ENCODE measurements at places on chromosomes 6 and 20. TPM values are rescaled to one million over a fixed set of nuclear protein-coding genes. Genes with fewer than 3 reads are reported as not detected.
A peak's percentile ranks its signal among the peaks of the same experiment; 100 is the strongest.

DNA sequence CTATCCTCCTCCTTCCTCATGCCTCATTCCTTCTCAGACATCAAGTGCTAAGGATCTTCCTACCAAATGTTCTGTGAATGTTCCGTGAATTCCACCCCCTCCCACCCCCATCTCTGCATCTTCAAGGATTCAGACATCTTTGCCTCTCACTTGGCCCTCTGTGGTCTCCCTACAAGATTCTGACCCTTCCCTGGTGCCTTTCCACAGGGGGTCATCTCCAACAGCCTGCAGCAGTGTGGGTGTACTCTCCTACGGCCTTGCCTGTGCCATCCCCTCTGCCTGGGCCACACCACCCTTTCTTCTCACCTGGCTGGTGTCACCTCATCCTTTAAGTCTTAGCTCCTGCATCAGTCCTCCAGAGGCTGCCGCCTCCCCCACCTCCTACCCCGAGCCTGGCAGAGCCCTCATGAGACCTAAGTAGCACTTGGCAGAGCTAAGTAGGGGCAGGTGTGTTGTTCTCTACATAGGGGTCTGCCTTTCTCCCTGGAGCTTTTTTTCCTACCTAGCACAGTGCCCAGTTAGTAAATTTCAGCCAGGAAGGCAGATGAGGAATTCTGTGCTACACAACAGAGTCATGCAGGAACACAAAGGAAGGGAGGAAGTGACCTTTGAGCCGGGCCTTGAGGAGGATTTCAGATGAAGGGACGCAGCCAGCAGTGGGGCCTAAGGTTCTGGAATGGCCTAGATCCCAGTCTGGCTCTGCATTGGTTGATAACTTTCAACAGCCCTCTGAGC is 43.1 kb downstream of the TM9SF4 start:
- DNase-seq, result no peak

DNA sequence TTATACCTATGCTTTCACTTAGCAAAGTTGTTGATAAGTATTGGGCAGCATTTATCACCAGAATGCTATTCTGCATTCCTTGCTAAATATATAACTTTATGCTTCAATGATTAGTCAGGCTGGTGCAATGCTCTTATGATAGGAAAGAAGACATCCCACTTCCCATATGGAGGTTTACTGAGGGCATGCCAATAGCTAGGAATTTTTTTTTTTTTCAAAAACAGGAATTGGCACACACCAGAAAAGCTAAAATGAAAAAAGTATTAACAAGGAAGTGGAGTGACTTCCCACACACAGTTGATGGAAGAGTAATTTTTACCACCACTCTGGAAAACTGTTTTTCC is 90.8 kb downstream of the FRK start:
- DNase-seq, result no peak

DNA sequence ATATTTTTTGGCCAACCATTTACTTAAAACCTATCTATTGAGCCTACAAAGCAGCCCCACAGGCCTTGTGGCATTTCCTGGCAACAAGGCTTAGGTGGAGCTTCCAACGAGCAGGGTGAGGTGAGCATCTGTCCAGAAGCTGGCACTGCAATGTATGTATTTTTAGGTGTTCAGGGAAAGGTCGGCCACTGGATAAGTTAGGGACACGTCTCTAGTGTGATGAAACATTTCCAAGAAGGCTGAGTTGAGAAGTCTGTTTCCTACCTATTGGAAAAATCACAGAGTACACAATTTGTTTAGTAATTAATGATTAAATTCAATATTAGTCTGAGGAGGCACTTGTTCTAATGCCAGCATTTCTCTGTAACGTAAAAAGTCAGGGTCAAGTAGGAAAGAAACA is 17.8 kb upstream of the RCAN2 start:
- no peak for DNase-seq

The SRXN1 gene
- total RNA-seq, result 181 TPM

DNA sequence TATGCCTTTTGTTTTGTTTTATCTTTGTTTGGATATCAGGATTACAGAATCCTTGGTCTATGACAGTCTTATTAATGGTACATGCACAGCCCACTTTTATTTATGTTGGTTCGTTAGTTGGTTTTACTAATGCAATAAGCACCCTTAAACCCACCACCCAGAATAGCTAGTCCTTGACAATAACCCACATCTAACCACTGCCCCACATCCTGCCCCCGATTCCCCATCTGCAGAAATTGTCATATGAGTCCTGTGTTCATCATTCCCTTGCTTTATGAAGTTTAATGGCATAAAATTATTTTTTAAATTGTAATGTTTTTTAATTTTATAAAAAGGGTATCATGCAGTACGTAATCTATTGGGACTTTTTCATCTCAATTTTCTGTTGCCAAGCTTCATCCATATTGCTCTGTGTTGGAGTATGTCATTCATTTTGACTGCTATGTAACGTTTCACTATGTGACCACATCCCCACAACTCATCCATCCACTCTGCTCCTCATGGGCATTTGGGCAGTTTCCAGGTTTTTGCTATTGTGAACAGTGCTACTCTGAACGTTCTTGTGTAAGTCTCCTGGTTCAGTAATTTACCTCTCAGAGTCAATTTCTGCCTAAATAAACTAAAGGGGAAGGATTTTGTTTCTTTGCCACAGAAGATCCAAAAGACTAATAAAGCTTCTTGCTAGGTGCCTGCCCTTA is 150.4 kb downstream of the MRPL14 start:
- DNase-seq, result peak; percentile 57

The KCNQ2 gene
- not detected for total RNA-seq

DNA sequence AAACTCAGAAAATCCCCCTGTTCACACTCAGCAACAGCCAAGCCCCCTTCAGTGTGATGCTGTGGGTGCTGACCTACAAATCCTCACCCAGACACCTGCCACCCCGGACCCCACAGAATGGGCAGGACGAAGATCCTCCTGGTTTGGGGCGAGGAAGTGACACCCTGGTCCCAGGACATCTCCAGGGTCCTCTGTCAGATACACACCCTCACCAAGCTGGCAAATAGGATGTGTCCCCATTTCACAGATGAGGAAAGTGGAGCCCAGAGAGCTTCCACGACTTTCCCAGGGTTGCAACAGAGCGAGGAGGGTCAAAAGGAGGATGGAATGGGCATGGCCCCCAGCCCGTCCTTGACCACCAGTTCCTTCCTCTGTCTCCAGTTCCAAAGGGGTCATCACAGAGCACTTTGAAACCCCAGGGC is 92.0 kb upstream of the AFDN start:
- no peak for DNase-seq

DNA sequence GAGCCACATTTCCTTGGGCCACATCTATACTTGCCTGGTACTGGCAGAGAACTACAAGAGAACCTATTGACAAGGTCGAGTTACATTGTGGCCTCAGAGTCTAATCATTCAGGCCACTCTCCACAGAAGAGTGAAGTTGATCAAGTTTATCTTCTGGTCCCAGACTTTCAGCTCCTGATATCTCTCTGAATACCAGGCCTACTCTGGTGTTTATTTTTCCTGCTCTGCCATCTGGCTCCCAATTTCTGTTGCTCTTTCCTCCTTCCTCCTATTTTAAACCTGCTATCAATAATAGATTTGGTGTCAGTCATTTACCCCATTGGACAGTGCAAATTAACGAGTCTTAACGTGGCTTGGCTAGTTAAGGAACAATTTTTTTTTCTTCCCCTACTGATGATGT is 46.6 kb downstream of the SCGN start:
- no peak for DNase-seq

- no peak for DNase-seq
These were observed 161.5 kb upstream of the THBS2 start for GRCh38 chr6:169415179-169415578.

- no peak for DNase-seq
These were observed 15.8 kb downstream of the MAN1A1 start for GRCh38 chr6:119333707-119334295.

The BFSP1 gene
- total RNA-seq, result 8.7 TPM

The HBS1L gene
- total RNA-seq, result 52.8 TPM

GRCh38 chr6:84065693-84066290 is 32.2 kb downstream of the MRAP2 start:
- DNase-seq, result no peak

GRCh38 chr20:17928211-17928611 is 40.4 kb downstream of the SNX5 start:
- no peak for DNase-seq

- no peak for DNase-seq
These were observed 93.7 kb downstream of the NRSN1 start for GRCh38 chr6:24219670-24220069.

The SLC22A3 gene
- total RNA-seq, result 0.67 TPM

The COX4I2 gene
- 3.8 TPM for total RNA-seq

The BNIP5 gene
- not detected for total RNA-seq

GRCh38 chr20:58646703-58647102 is 4.4 kb upstream of the STX16 start:
- DNase-seq, result no peak

GRCh38 chr20:37901654-37902503 is 1.0 kb upstream of the VSTM2L start:
- peak; percentile 38 for DNase-seq

DNA sequence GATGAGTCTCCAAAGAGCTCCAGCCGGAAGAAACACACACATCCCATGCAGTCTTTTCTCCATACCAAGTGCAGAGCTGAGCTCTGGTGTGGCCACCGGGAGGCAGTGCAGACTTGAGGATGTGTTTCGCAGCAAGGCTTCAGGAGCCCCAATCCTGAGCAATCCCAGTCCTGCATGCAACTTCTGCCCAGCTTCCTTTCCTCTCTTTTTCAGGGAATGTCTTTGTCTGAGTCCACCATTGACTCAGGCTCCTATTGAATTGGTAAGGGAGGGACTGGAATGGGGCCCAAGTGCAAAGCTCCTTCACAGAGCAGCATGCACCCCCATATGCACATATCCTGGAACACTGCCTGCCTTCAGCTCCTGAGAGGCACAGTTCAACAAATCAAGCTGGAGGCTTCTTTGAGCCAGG is 50.5 kb upstream of the ASIP start:
- DNase-seq, result peak; percentile 79

- peak; percentile 50 for DNase-seq
These were observed 173.4 kb downstream of the PLCB1 start for GRCh38 chr20:8305449-8305978.

- no peak for DNase-seq
These were observed 18.7 kb upstream of the MEI4 start for GRCh38 chr6:77633993-77634715.

GRCh38 chr6:3117912-3118352 is 579 bp upstream of the BPHL start:
- no peak for DNase-seq

- peak; percentile 20 for DNase-seq
These were observed 840 bp downstream of the PPP1R3D start for GRCh38 chr20:59939052-59939878.

DNA sequence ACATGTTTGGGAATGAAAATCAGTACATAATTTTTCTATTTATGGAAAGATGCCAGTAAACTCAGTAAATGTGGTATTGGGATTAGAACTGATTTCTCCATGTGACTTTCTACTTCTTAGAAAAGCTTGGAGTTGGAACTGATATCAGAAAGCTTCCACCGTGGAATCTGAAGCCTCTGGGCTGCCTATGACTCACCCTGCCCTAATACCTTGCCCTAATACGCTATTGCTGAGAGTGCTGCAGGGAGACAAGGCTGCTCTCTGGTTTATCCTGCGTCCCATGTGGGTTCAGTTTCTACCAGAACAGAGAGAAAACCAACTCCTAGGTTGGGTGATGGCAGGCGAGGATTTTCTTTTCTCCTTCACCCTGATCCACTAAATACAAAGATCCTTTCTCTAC is 3.3 kb upstream of the STMND1 start:
- DNase-seq, result no peak

DNA sequence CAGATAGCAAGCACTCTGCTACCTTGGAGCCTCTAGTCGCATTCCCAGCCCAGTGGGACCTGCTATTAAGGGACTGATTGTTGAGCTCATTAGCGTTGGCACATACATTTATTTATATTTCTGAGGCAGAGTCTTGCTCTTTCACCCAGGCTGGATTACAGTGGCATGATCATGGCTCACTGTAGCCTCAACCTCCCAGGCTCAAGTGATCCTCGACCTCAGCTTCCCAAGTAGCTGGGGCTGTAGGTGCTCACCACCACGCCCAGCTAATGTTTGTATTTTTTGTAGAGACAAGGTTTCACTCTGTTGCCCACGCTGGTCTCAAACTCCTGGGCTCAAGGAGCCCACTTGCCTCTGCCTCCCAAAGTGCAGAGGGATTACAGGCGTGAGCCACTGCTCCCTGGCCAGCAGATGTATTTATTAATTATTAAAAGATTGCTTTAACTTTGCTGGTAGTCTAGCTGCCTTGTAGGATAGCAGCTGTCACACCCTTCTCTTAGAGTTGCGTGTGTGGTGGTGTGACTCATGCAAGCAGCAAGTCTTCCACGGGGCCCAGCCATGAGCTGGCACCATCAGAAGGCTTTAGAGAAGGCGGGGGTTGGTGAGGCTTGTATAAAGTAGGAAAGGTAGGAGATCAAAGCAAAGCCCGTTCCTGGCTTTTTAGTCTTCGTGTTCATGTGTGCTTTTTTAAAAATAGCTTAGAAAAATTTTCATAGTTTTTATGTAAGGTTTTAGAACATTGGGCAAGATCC is 16.5 kb downstream of the ACTR5 start:
- DNase-seq, result no peak

GRCh38 chr6:30744054-30744805 is at the start of gene IER3:
TSS of gene IER3 (minus strand) at chr6:30744547. CDS start at chr6:30744518, 29 bp downstream.
- DNase-seq, result peak; percentile 86

GRCh38 chr20:8389381-8390036 is 257.4 kb downstream of the PLCB1 start:
- DNase-seq, result peak; percentile 7

The RGS17 gene
- 1.8 TPM for total RNA-seq

- DNase-seq, result no peak
These were observed 169.5 kb upstream of the LAMA2 start for GRCh38 chr6:128713461-128713860.

DNA sequence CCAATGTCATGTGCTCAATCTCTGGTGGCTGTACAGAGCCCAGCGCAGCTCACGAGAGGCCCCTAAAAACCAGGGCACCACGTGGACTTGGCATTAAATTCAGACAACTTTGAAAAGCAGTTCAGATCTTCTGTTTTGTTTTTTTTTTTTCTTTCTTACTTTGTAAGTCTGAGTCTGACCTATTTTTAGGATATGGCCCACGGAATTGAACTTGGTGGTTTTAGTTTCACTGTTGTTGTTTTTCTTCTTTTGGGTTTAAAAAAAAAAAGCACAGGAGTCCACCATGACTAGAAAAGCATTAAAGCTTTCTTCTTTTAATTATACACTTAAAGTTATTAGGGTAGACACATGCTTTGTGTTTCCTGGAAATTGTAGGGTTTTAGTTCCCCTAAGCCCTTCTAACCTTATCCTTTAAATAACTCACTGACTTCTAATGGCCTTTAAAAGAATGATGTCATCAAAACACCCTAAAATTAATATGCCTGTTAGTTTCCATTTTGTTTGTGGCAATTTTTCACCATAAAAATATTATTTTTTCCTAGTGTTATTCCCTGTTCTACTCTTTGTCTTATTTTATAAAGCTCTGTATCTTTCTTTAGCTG is 48.5 kb upstream of the CCN2 start:
- no peak for DNase-seq

- no peak for DNase-seq
These were observed 113.4 kb downstream of the EYA2 start for GRCh38 chr20:47007826-47008655.

DNA sequence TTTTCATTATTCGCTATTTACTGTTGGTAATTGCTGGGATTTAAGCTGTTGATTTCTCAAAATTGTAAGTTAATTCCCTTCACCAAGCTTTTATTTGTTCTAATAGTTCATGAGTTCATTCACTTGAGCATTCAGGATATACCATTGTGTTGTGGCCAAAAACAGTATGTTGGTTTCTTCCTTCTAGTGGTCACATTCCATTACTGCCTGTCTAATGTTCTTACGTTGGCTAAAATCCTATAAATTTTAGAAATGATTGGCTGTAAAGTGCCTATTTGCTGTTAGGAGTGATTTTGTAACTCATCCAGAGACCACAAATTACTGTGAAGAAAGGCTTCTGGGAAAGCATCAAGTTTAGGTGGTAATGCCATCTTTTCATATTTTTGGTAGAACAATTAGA is 76.3 kb downstream of the FARS2 start:
- DNase-seq, result no peak

Data from thyroid gland (tissue), 4 donors.